Fibroblast of lung (primary cell): ENCODE measurements at places on chromosomes 2 and 18. TPM values are rescaled to one million over a fixed set of nuclear protein-coding genes. Genes with fewer than 3 reads are reported as not detected.

The MXD1 gene
- polyA plus RNA-seq = 4.8 and 5.4 TPM in 2 replicates

DNA sequence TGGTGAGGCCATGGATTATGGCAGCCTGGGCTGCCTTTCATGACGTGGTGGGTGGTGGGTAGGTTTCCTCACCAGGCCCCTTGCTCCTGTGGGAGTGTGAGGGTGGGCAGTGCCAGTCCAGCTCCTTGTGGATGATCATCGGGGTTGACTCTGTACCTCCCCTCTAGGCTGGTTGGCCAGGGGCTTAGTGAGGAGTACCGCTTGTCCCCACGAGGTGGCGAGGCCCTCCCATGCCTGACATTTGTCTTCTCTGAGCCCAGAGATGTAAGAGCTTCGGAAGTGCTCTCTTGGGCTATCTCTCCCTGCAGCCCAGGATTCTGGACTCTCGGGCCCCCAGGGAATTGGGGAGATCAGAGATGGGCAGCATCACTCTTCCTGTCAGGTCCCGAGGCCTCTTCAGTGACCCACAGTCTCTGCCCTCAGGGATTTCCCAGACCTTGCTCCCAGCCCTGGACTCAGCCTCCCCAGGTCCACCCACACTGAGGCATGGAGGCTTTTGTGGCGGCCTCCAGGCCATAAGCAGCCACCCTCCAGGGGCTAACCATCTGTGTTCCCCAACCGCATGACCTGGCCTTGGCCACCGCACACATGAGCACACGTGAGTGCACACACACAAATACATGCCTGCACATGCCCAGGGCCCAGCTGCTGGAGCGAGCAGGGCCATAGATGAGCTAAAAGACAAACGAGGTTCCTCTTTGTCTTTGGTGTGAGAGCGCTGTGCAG lies 6.5 kb downstream of the SPR start:
- H3K27me3 ChIP-seq = peaks cover 29% of the 10 kb centered on the region
- no peak overlapping the region for H3K27ac ChIP-seq
- peak; percentile 60 for DNase-seq

DNA sequence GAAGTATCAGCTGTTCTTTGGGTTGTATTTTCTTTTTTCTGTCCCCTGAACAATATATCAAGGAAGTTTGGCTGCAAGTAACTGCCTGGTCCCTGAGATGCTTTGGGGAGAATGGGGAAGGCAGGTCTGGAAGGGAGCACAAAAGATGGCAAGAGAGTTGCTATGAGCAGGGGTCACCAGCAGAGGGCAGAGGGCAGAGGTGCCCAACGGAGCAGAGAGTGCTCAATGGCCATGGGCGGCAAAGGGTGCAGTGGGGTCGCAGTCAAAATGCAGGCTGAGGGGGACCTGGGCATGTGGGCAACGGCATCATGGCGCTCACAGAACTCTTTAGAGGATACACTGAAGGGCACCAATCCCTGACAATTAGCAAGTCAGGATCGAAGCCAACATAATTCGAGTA lies 107.7 kb upstream of the ATP8B1 start:
- no peak for DNase-seq
- H3K4me3 ChIP-seq = no peak overlapping the region
- H3K4me1 ChIP-seq = no peaks in the 10 kb centered on the region
- H3K27me3 ChIP-seq = peaks cover 3% of the 10 kb centered on the region
- H3K27ac ChIP-seq = no peak overlapping the region
- H3K36me3 ChIP-seq = no peaks in the 10 kb centered on the region

- no peaks in the 10 kb centered on the region for H3K36me3 ChIP-seq
- no peak overlapping the region for H3K27ac ChIP-seq
- H3K4me3 ChIP-seq = no peak overlapping the region
These were observed 26.6 kb upstream of the TMEM237 start for GRCh38 chr2:201669865-201670264.

GRCh38 chr2:18560797-18561085 lies 288 bp upstream of the RDH14 start:
- DNase-seq = no peak
- H3K27ac ChIP-seq = peak overlapping the region; percentile 83
- no peaks in the 10 kb centered on the region for H3K36me3 ChIP-seq
- no peaks in the 10 kb centered on the region for H3K27me3 ChIP-seq

GRCh38 chr2:197011801-197012641 lies 85.5 kb upstream of the PGAP1 start:
- peak; percentile 67 for DNase-seq
- no peak overlapping the region for H3K27ac ChIP-seq
- H3K36me3 ChIP-seq = no peaks in the 10 kb centered on the region

DNA sequence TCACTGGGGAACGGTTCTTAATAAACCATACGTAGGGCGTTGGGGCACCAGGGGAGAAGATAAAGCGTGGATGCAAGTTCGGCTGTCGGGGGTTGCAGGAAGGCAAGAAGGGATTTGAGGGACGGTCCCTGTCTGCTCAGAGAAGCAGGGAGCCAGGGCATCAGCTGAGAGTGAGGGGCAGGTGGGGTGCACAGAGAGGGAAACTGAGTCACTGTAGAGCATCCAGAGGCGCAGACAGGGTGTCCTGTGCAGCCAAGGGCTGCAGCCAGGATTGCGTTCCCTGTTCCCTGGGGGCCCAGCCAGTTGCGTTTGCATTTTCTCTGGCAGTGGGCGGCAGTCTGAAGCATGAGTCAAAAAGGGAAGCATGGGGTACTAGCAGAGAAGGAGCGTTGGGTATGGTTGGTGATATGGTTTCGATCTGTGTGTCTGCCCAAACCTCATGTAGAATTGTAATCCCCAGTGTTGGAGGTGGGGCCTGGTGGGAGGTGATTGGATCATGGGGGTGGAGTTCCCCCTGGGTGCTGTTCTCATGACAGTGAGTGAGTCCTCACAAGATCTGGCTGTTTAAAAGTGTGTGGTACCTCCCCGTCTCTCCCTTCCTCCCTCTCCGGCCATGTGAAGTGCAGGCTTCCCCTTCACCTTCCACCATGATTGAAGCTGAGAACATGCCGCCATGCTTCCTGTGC lies 202.9 kb downstream of the NDUFA10 start:
- no peaks in the 10 kb centered on the region for H3K4me1 ChIP-seq
- no peaks in the 10 kb centered on the region for H3K27me3 ChIP-seq
- H3K36me3 ChIP-seq = no peaks in the 10 kb centered on the region
- no peak overlapping the region for H3K4me3 ChIP-seq
- no peak for DNase-seq
- H3K27ac ChIP-seq = no peak overlapping the region

- H3K27ac ChIP-seq = no peak overlapping the region
- no peak for DNase-seq
- H3K4me1 ChIP-seq = no peaks in the 10 kb centered on the region
These were observed 623.2 kb upstream of the ID2 start for GRCh38 chr2:8058652-8059051.

DNA sequence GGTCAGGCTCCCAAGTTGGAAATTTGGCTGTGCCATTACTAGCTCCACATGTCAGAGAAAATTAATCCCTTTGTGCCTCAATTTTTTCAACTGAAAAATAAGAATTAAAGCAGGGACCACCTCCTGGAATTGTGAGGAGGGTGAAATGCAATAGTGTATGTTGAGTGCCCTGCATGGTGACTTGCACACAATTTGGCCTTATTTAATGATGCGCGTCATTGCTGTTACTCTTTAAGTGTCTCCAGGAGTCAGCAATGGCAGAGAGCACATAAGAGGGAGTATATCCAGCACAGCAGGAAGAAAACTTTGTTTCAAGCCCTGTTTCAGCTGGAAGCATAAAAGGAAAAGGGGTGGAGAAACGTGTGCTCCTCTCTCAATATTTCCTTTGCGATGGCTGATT lies 215.8 kb downstream of the ALK start:
- no peak overlapping the region for H3K4me3 ChIP-seq
- H3K27me3 ChIP-seq = no peaks in the 10 kb centered on the region
- peaks cover 4% of the 10 kb centered on the region for H3K4me1 ChIP-seq
- H3K36me3 ChIP-seq = no peaks in the 10 kb centered on the region

GRCh38 chr2:134170294-134170693 lies 83.6 kb upstream of the MGAT5 start:
- H3K27me3 ChIP-seq = no peaks in the 10 kb centered on the region
- no peak overlapping the region for H3K4me3 ChIP-seq
- no peak overlapping the region for H3K27ac ChIP-seq
- DNase-seq = peak; percentile 27

GRCh38 chr2:99925960-99926359 lies 216.4 kb downstream of the AFF3 start:
- no peak overlapping the region for H3K4me3 ChIP-seq
- H3K27me3 ChIP-seq = no peaks in the 10 kb centered on the region
- no peaks in the 10 kb centered on the region for H3K4me1 ChIP-seq
- no peaks in the 10 kb centered on the region for H3K36me3 ChIP-seq
- DNase-seq = no peak

- H3K27me3 ChIP-seq = no peaks in the 10 kb centered on the region
- no peaks in the 10 kb centered on the region for H3K4me1 ChIP-seq
- no peak for DNase-seq
- H3K4me3 ChIP-seq = no peak overlapping the region
These were observed 36.6 kb downstream of the CEP68 start for GRCh38 chr2:65092791-65093190.

DNA sequence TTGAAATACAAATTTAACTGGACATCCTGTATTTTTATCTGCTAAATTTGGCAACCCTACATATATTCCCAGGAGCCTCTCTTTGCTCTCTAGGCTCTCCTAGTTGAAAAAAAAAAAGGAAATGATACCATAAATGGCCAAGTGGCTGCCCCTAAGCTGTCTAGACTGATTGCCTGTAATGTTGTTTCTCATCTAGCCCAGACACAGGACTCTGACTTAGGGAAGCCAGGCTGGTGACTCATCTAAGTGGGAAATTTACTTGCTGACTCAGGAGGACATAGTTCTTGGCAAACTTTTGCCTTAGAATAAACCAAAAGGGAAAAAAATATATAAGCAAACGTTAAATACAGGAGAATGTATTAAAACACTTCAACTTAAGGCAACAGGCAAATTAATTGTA lies 14.6 kb upstream of the ITGAV start:
- no peaks in the 10 kb centered on the region for H3K27me3 ChIP-seq
- H3K27ac ChIP-seq = no peak overlapping the region
- peak; percentile 99 for DNase-seq
- H3K4me3 ChIP-seq = no peak overlapping the region
- no peaks in the 10 kb centered on the region for H3K36me3 ChIP-seq

DNA sequence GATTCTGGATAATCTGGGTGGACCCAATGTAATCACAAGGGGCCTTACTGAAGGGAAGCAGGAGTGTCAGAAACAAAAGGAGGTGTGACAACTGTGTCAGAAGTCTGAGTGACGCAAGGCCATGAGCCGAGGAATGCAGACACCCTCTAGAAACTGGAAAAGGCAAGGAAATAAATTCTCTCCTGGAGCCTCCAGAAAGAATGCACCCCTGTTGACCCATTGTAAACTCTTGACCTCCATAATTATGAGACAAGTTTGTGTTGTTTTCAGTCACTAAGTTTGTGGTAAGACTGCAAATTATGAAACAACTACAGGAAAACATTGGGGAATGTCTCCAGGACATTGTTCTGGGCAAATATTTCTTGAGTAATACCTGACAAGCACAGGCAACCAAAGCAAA lies 47.3 kb upstream of the B3GNT7 start:
- H3K4me1 ChIP-seq = no peaks in the 10 kb centered on the region
- H3K36me3 ChIP-seq = peaks cover 2% of the 10 kb centered on the region
- H3K27me3 ChIP-seq = no peaks in the 10 kb centered on the region
- no peak for DNase-seq
- H3K27ac ChIP-seq = no peak overlapping the region

The CNGA3 gene
- polyA plus RNA-seq = 0.03 TPM in 1 of 2 replicates, not detected in the other

GRCh38 chr2:16275661-16276060 lies 335.3 kb downstream of the MYCN start:
- H3K36me3 ChIP-seq = no peaks in the 10 kb centered on the region
- no peak overlapping the region for H3K4me3 ChIP-seq
- no peaks in the 10 kb centered on the region for H3K27me3 ChIP-seq
- no peak overlapping the region for H3K27ac ChIP-seq
- H3K4me1 ChIP-seq = no peaks in the 10 kb centered on the region
- no peak for DNase-seq

- no peaks in the 10 kb centered on the region for H3K4me1 ChIP-seq
- H3K36me3 ChIP-seq = no peaks in the 10 kb centered on the region
- H3K27ac ChIP-seq = no peak overlapping the region
- no peak for DNase-seq
- no peak overlapping the region for H3K4me3 ChIP-seq
These were observed 45.1 kb upstream of the TNP1 start for GRCh38 chr2:216904974-216905373.

The KCNS3 gene
- polyA plus RNA-seq = 2.8 and 3.0 TPM in 2 replicates

GRCh38 chr2:56127463-56128152 lies 56.2 kb upstream of the CCDC85A start:
- no peak for DNase-seq
- no peaks in the 10 kb centered on the region for H3K27me3 ChIP-seq
- no peak overlapping the region for H3K27ac ChIP-seq
- H3K4me1 ChIP-seq = no peaks in the 10 kb centered on the region

- H3K27me3 ChIP-seq = no peaks in the 10 kb centered on the region
- H3K36me3 ChIP-seq = no peaks in the 10 kb centered on the region
- H3K4me1 ChIP-seq = peaks cover 31% of the 10 kb centered on the region
- no peak overlapping the region for H3K4me3 ChIP-seq
These were observed 48.5 kb downstream of the CDK15 start for GRCh38 chr2:201854841-201855240.

The TUBB8B gene
- polyA plus RNA-seq = 0.11 TPM in 1 of 2 replicates, not detected in the other

The GATA6 gene
- polyA plus RNA-seq = 1.4 and 4.1 TPM in 2 replicates

GRCh38 chr2:75431763-75432162 lies 129.0 kb downstream of the EVA1A start:
- H3K27ac ChIP-seq = no peak overlapping the region
- no peaks in the 10 kb centered on the region for H3K4me1 ChIP-seq
- no peak for DNase-seq
- H3K4me3 ChIP-seq = no peak overlapping the region

The RSAD2 gene
- polyA plus RNA-seq = 0.14 and 0.17 TPM in 2 replicates

DNA sequence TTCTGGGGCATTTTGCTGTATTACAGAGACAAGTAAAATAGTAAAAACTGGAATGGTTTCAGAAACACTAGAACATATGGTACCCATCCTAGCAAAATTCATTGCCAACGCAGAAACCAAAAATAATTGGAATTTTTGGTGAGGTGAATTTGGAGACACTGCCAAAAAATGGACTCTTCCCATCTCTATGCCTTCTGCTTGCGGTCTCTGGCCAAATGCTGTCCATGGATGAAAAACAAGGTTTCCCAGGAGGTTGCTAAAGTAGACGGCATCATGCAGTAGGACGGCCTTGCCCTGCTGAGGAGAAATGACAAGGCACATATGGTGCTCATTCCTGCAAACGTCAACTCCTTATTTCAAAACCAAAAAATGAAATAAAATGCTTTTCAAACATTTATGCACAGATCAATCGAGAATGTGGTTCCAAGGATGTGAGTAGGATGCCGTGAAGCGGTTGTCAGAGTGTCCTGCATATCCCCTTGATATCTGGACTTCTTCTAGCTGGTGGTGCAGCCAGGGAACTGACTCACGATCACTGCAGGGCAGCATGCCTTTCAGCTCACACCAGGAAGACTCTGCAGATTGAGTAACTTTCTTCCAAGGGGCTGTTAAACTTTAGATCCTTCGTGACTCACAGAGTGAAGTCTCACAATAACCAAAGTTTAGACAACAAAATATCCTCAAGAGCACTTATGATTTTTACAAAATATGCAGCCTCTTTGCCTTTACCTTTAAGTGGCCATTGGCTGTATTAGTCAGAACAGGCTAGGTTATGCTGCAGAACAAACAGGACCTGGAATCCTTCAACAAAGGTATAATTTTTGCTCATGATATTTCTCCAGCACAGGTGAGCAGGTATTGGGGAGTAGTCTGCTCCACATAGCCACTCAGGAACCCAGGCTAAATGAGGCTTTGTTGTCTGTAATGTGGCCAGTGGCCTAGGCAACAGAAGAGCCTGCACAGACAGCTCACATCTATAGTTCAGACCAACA lies 149.4 kb upstream of the NDUFV2 start:
- DNase-seq = peak; percentile 84
- H3K27me3 ChIP-seq = no peaks in the 10 kb centered on the region
- H3K4me3 ChIP-seq = no peak overlapping the region

The TGFBRAP1 gene
- polyA plus RNA-seq = 8.5 and 9.7 TPM in 2 replicates
